ENCODE measurements at places on chromosomes 2 and 18. TPM values are rescaled to one million over a fixed set of nuclear protein-coding genes. Genes with fewer than 3 reads are reported as not detected.

SLC9A4 gene
- total RNA-seq, result 2.2 TPM

GRCh38 chr18:4755848-4756247 is 300.7 kb upstream of the DLGAP1 start:
- no peak for ATAC-seq

DNA sequence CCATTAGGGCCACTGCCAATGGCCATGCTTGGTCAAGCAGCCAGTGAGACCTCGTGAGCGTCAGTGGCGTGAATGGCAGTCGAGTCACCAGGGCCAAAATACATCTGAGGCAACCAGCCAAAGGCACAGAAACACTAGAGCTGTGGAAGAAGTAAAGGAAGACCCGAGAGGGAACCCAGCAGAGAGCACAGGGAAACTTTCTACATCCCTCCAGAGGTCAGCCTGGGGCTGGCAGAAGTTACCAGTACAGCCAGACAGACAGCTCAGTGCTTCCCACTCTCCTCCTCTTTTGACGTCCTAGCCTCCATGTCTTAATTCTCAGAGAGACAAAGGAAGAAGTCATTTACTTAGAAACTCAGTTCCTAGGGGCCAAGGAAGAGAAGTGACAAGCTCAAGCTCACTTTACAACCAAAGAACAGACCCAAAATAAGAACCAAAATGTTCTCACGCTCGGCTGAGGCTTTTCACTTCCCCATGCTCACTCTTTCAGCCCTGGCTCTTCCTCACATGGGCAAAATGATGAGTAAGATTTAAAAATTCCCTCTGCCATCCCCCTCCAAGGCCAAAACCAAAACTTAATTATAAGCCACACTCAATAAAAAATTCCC is 8.7 kb downstream of the CYRIA start:
- no peak for ATAC-seq

LRP2 gene
- 7.6 TPM for total RNA-seq

- ATAC-seq, result no peak
Measured at GRCh38 chr2:62760555-62760954, 55.0 kb downstream of the EHBP1 start.

DNA sequence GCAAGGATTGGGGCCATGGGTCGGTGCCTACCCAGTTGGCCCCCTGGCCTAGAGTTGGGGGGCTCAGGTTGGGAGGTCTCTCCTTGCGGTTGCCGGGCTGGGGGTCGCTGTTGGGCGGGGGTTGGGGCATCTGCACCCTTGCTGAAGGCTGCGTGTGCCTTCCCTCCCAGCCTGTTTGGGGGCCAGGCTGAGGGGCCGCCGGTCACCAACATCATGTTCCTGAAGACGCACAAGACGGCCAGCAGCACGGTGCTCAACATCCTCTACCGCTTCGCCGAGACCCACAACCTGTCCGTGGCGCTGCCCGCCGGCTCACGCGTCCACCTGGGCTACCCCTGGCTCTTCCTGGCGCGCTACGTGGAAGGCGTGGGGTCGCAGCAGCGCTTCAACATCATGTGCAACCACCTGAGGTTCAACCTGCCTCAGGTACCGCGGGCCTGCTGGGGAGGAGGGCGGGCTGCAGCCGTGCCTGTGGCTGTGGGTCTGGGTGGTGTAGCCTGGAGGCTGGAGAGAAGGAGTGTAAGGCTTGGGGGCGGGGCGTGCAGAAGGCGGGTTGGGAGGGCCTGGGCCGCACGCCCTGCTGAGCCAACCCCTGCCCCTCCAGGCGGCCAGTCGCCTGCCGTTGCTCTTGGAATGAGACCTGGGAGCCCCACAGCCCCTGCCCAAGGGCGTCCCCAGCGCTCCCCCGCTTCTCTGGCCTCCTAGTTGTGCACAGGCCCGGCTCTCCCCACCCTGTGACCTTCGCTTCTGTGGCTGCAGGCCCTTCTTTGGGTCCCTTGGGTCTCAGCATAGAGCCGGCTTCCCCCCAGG is 7.2 kb upstream of the NEU4 start:
- ATAC-seq, result no peak

- ATAC-seq, result no peak
Measured at GRCh38 chr18:45662468-45662867, 47.2 kb downstream of the SLC14A2 start.

GRCh38 chr2:126224776-126225175 is 431.2 kb upstream of the GYPC start:
- no peak for ATAC-seq

- ATAC-seq, result no peak
Measured at GRCh38 chr2:234444242-234444730, 52.6 kb downstream of the ARL4C start.

DNA sequence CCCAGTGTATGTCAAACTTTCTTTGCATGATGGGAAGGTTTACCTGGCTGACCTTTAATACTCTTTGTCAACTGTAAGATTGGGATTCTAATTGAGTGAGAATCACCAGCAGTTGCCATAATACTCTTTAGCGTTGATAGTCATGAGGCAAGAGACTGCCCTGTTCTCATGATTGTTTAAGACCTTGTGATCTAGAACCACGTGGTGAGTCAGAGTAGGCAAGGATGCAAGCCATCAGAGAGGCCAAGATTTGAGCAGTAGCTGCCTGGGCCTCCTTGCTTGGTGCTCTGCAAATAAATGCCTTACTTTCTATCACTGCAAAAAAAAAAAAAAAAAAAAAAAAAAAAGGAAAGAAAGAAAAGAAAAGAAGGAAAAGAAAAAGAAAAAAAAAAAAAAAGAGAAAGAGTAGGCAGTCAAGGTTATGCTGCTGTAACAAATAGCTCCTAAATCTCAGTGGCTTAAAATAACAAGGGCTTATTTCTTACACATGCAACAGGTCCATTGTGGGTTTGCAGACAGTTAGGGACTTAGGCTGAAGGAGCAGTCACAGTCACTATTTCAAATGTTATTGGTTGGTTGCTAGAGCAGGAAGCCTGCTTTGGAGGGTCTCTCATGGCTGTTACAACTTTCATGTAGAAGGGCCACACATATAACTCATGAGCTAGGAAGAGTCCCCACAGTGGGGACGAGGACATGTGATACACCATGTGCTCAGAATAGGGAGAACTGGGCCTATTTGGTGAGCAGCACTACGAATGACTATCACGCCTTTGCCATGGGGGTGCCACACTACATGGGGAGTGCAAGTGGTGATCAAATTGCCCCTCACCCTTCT is 21.7 kb downstream of the IL1R2 start:
- ATAC-seq, result no peak

DNA sequence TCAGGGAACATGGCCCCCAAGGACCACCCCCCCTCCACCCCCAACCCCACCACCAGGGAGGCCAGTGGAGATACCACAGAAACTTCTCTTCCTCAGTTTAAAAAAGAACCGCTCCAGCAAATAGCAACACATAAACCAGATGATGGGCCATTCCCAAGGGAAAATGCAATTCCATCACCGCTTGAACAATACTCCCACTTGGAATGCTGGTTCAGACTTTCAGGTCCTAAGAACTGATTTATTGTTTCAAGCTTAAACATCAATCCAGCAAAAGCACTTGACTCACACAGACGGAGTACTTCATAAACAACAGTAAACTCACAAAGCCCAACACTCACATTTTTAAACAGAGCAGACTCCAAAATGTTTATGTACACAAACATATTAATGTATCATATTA is 6.9 kb downstream of the HDAC4 start:
- ATAC-seq, result no peak

- ATAC-seq, result no peak
Measured at GRCh38 chr2:52414561-52415295, 1352.9 kb upstream of the CHAC2 start.

ERCC3 gene
- total RNA-seq, result 60.0 TPM

DNA sequence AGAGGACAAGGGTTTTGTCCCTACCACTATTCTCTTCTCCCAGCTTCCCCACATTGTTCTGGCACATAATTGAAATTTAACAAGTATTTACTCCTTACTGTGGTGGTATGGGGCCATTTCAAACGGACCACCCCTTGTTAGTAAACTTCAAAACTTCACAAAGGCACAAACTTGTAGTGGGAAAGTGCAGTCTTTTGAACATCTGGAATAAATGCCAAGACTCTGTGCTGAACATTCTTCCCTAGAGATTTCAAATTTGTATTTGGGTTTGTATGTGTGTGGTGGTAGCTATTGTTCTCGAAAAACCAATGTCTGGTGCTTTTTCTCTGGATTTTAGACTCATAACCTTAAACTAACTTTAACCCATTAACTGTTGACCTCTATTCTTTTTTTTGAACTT is 151.6 kb downstream of the NRP2 start:
- no peak for ATAC-seq

LRRC30 gene
- not detected for total RNA-seq

- no peak for ATAC-seq
Measured at GRCh38 chr2:196128749-196129148, 42.6 kb downstream of the STK17B start.

- no peak for ATAC-seq
Measured at GRCh38 chr2:45259138-45259537, 249.9 kb upstream of the SIX2 start.

PCARE gene
- total RNA-seq, result 0.15 TPM

- ATAC-seq, result no peak
Measured at GRCh38 chr2:174878537-174879147, 114.4 kb upstream of the CHRNA1 start.

SPRED2 gene
- 30.4 TPM for total RNA-seq

TAF4B gene
- 2.7 TPM for total RNA-seq

NPHP1 gene
- 11.8 TPM for total RNA-seq

All from motor neuron (in vitro differentiated cells).